ENCODE measurements at places on chromosomes 13 and 19.

- no peak for DNase-seq
- no peak overlapping the region for H3K4me3 ChIP-seq
- no peaks in the 10 kb centered on the region for H3K4me1 ChIP-seq
- no peaks in the 10 kb centered on the region for H3K36me3 ChIP-seq
- H3K27me3 ChIP-seq = no peaks in the 10 kb centered on the region
- H3K27ac ChIP-seq = no peak overlapping the region
Observed at GRCh38 chr13:37187105-37187504, 81.6 kb upstream of the CSNK1A1L start.

DNA sequence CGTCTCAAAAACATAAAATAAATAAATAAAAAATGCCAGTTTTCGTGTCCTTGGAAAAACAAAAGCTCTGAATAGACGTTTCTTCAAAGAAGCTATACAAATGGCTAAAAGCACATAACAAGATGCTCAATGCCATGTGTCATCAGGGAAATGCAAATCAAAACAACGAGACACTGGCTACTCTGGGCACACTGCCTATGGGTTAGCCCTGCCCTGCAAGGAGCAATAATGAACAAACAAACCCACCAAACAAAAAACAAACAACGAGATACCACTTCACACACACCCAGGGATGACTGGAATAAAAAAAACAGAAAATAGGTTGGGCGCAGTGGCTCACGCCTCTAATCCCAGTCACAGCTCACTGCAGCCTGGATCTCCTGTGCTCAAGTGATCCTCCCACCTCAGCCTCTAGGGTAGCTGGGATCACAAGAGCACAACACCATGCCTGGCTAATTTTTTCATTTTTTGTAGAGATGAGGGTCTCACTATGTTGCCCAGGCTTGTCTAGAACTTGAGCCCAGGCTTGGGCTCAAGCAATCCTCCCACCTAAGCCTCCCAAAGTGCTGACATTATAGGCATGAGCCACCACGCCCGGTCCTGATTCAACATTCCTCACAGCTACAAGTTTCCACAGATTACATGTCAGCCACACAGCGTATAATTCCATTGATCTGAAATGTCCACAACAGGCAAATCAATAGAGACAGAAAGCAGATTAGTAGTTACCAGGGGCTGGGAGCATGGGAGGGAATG, 15.5 kb upstream of the ISYNA1 start:
- no peak overlapping the region for H3K27ac ChIP-seq
- no peak overlapping the region for H3K4me3 ChIP-seq
- no peaks in the 10 kb centered on the region for H3K27me3 ChIP-seq

DNA sequence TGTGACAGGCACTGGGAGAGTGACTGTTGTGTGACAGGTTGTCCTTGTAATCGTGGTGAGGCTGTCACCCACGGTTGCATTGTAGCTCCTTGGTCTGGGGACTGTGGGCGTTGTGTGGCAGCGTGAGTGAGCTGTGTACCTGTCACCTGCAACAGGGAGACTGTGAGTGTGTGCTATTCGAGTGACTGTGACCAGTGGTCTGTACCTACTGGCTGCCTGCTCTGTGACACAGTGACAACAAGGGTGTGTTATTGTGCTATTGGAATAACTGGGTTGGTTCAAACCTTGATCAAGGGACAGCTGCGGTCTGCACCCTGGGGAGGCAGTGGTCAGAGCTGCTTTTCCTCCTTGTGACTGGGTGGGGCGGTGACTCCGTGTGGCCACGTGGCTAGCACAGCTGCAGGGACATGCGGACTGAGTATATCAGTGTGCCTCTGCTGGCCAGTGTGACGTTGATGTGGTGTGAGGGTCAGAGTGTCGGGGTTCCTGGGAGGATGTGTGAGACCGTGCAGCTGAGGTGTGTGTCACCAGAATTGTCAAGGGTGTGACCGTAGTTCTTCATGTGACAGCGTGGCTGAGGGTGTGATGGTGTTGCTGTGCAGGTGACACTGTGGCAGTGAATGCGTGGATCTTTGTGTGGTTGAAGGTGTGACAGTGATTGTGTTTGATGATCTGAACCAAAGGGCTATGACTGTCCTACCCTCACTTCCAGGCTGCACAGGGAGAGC, 10.1 kb upstream of the NFIX start:
- peaks cover 12% of the 10 kb centered on the region for H3K4me1 ChIP-seq
- no peak overlapping the region for H3K4me3 ChIP-seq
- peak; percentile 69 for DNase-seq
- H3K36me3 ChIP-seq = no peaks in the 10 kb centered on the region
- H3K27ac ChIP-seq = peak overlapping the region; percentile 14
- no peaks in the 10 kb centered on the region for H3K27me3 ChIP-seq

DNA sequence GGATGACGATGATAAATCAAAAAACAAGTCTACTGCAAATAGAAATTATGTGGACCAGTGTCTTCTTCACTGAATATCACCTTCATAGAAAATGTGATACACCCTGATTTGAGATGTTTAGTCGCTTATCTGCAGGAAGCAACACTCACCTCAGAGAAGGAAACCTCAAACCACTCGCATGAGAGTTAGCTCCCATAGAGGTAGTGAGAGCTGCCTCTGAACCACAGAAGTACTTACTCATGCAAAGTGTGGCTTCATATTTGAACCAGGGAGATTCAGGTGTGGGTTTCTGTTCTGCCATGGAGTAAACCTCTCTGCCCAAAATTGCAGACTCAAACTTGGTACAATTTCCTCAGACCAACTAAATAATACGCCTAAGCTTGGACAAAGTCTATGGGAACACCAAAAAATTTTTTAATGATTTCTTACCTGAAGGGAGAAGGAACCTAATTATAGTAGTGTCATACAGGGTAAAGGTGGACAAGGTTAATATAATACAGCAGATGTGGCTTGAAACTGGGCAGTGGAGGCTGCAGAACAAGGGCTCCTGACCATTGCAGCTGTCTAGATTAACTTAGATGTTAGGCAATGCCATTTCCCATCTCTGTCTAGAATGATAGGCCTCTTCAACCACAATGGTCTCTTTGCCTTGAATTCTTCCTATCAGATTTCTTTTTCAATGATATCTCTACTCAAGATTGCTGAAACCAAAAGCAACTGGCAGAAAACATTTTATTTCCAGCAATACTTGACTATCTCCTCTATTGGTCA, 29.6 kb upstream of the RCBTB2 start:
- peaks cover 12% of the 10 kb centered on the region for H3K4me1 ChIP-seq
- H3K36me3 ChIP-seq = no peaks in the 10 kb centered on the region
- no peak for DNase-seq

- no peaks in the 10 kb centered on the region for H3K27me3 ChIP-seq
- H3K27ac ChIP-seq = no peak overlapping the region
- H3K36me3 ChIP-seq = no peaks in the 10 kb centered on the region
- peak; percentile 9 for DNase-seq
- H3K4me3 ChIP-seq = no peak overlapping the region
- no peaks in the 10 kb centered on the region for H3K4me1 ChIP-seq
Observed at GRCh38 chr13:80029170-80029569, 311.8 kb downstream of the SPRY2 start.

DNA sequence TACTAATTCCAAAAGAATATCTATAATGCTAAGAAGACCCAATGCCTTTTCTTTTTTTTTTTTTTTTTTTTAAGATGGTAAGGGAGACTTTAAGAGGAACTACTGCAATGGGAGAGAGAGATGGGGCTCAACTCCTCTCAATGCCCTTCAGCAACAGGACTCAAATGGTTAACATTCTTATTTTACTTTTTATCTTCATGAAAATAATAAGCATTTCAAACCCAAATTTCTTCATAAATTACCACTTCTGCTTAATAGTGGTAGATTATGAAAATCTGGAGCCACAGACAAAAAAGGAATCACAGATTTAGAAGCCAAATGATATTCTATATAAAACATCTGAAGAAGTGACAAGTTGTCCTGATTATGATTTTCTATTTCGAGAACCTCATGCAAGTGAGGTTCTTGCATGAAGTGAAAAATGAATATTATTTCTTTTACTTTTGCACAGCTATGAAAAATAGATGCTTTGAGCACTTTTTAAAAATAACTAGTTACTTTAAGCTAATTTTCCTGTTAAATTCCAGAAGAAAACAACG, 74.2 kb downstream of the SERP2 start:
- DNase-seq = no peak
- H3K27ac ChIP-seq = no peak overlapping the region
- H3K27me3 ChIP-seq = no peaks in the 10 kb centered on the region
- H3K4me1 ChIP-seq = no peaks in the 10 kb centered on the region

DNA sequence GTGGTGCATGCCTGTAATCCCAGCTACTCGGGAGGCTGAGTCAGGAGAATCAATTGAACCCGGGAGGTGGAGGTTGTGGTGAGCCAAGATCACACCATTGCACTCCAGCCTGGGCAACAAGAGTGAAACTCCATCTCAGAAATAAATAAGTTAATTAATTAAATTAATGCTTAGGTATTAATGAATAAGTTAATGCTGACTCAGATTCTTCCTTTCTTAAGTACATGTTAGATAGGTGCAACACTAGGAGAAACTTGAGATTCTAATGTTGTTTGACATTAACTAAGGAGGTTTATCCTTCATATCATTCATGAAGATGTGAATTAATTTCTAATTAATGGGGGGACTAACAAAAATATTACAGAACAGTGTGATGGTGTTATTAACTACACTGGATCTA, 812.6 kb upstream of the SPRY2 start:
- no peak overlapping the region for H3K4me3 ChIP-seq
- H3K4me1 ChIP-seq = no peaks in the 10 kb centered on the region
- H3K27ac ChIP-seq = no peak overlapping the region
- H3K36me3 ChIP-seq = no peaks in the 10 kb centered on the region
- H3K27me3 ChIP-seq = no peaks in the 10 kb centered on the region
- DNase-seq = no peak

GRCh38 chr19:15123900-15124299, 16.7 kb downstream of the SYDE1 start:
- H3K4me1 ChIP-seq = peaks cover 10% of the 10 kb centered on the region
- peaks cover 41% of the 10 kb centered on the region for H3K36me3 ChIP-seq
- DNase-seq = peak; percentile 83
- peak overlapping the region; percentile 64 for H3K4me3 ChIP-seq
- H3K27ac ChIP-seq = peak overlapping the region; percentile 93

- DNase-seq = no peak
- H3K36me3 ChIP-seq = no peaks in the 10 kb centered on the region
- no peaks in the 10 kb centered on the region for H3K4me1 ChIP-seq
Observed at GRCh38 chr13:48680756-48681392, 27.1 kb downstream of the CYSLTR2 start.

DNA sequence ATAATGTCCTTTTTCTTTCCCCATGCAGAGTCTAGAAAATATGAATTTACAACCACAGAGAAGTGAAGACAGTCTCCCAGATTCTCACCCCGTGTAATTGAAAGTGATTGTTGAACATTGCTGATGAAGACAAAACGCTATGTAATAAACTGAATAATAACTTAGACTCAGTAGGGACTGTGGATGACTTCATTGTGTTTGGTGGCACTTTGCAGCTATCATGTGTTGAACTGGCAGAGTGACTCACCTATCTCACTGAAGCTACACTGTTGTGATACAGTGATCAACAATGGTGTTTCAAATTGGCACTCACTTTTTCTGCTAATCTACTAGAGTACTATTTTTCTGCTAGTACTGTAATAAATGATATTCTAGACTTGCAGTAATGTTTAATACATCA, 261.3 kb downstream of the DACH1 start:
- no peaks in the 10 kb centered on the region for H3K27me3 ChIP-seq
- H3K4me1 ChIP-seq = no peaks in the 10 kb centered on the region
- no peaks in the 10 kb centered on the region for H3K36me3 ChIP-seq
- no peak overlapping the region for H3K27ac ChIP-seq

- no peak overlapping the region for H3K27ac ChIP-seq
- no peak overlapping the region for H3K4me3 ChIP-seq
- H3K27me3 ChIP-seq = no peaks in the 10 kb centered on the region
- H3K36me3 ChIP-seq = no peaks in the 10 kb centered on the region
- DNase-seq = no peak
- H3K4me1 ChIP-seq = no peaks in the 10 kb centered on the region
Observed at GRCh38 chr19:30332445-30333234, 39.5 kb upstream of the ZNF536 start.

- no peak for DNase-seq
- H3K4me1 ChIP-seq = peaks cover 100% of the 10 kb centered on the region
- no peaks in the 10 kb centered on the region for H3K27me3 ChIP-seq
- peak overlapping the region; percentile 99 for H3K27ac ChIP-seq
- H3K4me3 ChIP-seq = no peak overlapping the region
- H3K36me3 ChIP-seq = no peaks in the 10 kb centered on the region
Observed at GRCh38 chr19:13057147-13057572, 45.5 kb downstream of the LYL1 start.

DNA sequence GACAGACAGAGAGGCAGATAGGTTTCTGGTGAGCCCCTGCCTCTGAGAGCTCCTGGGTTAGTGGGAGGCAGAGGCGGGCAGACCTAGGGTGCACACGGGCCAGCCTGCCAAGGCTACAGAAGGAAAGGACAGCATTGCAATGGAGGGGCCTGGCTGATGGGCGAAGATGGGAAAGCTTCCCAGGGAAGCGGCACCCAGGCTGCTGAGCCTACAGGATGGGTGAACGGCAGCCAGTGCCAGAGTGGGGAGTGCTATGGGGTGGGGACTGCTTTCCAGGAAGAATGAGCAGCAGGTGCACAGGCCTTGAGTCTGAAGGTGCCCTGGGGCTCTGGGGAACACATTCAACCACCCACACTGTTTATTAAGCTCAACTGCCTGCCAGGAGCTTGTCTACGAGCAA, 702 bp upstream of the MAG start:
- no peak overlapping the region for H3K27ac ChIP-seq
- H3K36me3 ChIP-seq = no peaks in the 10 kb centered on the region
- H3K4me1 ChIP-seq = no peaks in the 10 kb centered on the region
- DNase-seq = no peak
- peaks cover 16% of the 10 kb centered on the region for H3K27me3 ChIP-seq
- no peak overlapping the region for H3K4me3 ChIP-seq

DNA sequence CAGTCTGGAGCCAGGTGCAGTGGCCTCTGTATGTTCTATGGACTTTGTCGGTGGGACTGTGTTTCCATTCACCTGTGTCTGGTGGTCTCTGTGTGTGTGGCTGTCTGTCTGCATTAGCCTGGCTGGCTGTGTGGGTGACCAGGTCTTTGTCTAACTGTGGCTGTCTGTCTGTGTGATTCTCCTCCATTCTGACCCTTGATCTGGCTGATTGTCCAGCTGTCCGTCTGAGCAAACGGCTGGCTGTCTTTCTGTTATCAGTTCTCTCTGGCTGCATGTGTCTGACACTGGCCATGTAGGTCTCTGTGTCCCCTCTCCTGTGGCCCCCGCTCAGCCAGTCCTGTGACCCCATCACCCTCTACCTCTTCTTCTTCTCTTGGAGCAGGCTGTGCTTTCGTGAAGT, 53.2 kb downstream of the CELF5 start:
- no peak overlapping the region for H3K4me3 ChIP-seq
- no peak overlapping the region for H3K27ac ChIP-seq
- no peak for DNase-seq
- H3K36me3 ChIP-seq = no peaks in the 10 kb centered on the region
- H3K27me3 ChIP-seq = peaks cover 95% of the 10 kb centered on the region

GRCh38 chr13:20442798-20443381, 82.8 kb downstream of the CRYL1 start:
- H3K36me3 ChIP-seq = no peaks in the 10 kb centered on the region
- DNase-seq = no peak
- no peak overlapping the region for H3K4me3 ChIP-seq
- H3K27me3 ChIP-seq = no peaks in the 10 kb centered on the region
- no peak overlapping the region for H3K27ac ChIP-seq
